HS-27A (cell line): ENCODE measurements at places on chromosomes 7 and 10.

DNA sequence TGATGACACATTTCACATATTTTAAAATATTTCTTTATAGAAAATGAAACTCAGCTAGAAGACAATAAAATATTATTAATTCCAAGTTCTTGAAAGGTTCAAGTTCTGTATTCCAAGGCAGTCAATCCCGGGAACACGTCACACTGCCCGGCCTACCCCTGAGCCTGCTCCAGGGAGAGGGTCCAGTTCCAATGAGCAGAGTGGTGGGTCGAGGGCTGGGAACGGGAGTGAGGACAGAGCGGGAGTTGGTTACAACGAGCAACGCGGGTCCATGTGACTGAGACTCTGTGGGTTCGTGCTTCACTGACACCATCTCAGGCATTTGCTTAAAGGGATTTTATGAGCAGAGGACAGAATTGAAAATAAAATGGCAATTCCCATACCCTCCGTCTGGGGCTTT is 209.4 kb downstream of the TCERG1L start:
- DNase-seq, result no peak

DNA sequence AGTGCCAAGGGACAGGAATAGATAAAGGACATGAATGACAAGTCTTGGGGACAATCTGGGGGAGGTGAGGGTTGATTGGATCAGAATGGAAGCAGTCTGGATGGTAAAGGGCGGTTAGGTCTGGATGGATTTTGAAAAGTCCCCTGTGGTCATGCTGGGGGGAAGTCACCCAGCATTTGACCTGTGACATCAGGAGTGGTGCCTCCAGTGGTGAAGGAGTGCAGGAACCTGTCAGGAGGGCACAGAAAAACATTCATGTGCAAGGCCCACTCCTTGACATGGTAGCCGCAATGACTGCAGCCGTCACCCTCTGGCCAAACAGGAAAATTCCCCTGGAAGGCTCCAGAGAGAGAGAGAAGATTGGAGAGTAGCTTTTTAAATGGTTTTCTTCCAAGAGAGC is 304.8 kb downstream of the GFRA1 start:
- no peak for DNase-seq

GRCh38 chr10:13589316-13589715 is 2.6 kb downstream of the PRPF18 start:
- no peak for DNase-seq

DNA sequence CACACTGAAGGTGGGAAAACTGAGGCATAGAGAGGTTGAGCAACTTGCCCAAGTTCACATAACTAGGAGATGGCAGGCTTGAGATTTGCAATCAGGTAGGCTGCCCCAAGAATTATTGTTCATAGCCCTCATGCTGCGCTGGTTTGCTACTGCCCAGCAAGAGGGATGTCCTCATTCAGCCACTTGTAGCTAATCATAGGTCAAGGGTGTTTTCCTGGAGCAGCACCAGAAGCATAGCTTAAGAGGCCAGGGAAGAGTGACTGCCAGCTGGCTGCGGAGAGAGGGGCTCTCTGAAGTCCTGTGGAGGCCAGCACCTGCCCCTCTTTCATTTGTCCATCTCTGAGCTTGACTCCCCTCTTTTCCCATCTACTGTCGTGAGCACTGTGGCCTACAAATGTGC is 15.0 kb downstream of the CDHR3 start:
- DNase-seq, result no peak

DNA sequence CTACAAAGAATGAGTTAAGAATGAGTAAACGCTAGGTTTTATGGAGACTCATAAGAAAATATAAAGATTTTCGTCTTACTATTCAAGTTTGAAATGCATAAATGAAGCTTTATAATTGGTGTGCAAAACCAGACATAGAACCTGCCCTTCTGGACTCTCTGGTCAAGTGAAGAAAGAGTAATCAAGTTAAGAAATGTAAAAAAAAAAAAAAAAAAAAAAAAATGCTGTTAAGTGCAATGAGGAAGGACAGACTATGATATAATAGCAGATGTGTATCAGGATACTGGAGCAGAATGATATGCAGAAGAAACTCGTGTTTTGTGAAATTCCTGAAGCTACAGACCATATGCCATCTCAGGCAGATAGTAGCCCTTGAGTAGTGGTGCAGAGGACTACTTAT is 5.6 kb downstream of the PCGF5 start:
- no peak for DNase-seq

DNA sequence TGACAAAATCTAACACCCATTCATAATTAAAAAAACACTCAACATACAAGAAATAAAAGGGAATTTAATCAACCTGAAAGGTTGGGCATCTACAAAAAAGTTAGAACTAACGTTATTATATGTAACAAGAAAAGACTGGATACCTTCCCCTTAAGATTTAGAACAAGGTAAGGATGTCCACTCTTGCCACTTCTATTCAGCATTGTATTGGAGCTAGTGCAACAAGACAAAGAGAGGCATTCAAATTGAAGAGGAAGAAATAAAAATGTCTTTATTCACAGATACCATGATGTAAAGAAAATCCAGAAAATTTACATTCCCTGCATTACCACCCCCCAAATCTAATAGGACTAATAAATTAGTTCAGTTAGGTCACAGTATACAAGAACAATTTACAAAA is 18.3 kb downstream of the FAM149B1 start:
- DNase-seq, result no peak

GRCh38 chr7:151376218-151376902 is 33.5 kb downstream of the WDR86 start:
- DNase-seq, result no peak
